ENCODE measurements at places on chromosomes 5 and 9. TPM values are rescaled to one million over a fixed set of nuclear protein-coding genes. Genes with fewer than 3 reads are reported as not detected.

C9orf50 gene
- total RNA-seq: not detected

DNA sequence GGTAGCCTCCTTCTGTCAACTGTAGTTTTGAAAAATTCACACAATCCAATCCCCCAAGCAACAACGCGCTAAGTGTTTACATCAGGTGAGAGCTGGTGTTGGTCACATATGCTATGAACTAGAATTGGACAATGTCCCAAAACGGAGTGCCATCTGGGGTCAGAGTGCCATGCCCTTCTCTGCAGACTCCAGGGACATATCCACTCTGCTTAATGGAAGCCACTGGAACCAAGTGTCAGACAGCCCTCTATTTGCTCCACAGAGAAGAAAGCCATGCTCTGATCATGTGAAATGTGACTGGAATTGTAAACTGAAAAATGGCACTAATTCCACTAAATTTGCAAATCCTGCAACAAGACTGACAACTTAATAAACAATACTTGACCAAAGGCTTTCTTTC, 12.2 kb downstream of the ABCA1 start:
- no peak for DNase-seq

GRCh38 chr5:65892801-65893200, 33.6 kb upstream of the ERBIN start:
- DNase-seq: no peak

GRCh38 chr5:118590806-118591205, 397.5 kb downstream of the DTWD2 start:
- no peak for DNase-seq

DNA sequence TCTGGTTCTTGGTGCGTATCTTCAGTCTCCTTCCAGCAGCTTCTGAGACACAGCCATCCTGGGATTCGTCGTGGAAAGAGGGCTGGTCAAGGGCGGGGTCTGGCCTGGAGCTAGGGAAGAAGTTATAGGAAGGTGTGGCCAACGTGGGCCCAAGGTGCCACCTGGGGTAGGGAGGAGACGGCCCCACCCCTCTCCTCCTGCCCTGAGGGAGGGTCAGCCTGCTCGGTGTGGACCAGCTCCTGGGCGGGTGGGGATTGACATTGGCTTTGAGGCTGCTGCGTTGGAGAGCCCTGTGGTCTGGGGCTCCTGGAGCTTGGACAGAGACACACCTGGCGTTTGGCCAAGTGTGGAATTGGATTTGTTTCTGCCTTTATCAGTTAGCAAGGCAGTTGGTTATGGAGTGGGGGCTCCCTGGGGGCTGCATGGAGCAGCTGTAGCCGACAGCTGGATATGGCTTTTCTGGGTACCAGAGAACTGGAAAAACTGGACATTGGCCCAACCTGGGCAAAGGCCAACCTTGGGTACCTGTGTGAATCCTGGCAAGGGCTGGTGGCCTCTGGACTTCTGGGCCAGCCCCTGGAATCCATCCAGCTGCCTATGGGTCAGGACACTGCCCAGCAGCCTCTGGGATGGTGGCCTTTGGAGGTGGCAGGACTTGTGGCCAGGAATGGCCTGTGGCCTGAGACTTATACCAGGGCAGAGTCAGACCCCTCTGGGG, 75.7 kb upstream of the PPP1R26 start:
- DNase-seq: no peak

DNA sequence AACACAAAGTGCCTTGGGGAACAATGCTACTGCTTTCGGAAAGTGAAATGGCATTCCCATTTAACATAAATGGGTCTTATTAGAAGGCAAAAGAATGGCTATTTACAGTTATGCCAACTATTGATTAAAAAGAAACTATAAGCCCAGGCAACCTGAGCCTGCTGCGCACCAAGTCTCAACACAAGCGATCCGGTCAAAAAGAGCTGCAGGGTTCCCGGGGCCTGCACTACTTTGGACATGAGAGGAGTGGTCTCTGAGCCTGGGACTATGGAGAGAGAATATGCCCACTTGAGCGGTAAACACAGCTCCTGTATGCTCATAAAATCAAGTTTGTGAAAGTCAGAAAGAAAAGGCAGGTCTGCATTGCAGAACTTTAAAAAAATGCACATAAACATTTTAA, 660.7 kb downstream of the EFNA5 start:
- no peak for DNase-seq

APBA1 gene
- 2.0 TPM for total RNA-seq

GRCh38 chr9:92486371-92486770, 4.1 kb upstream of the ASPN start:
- DNase-seq: no peak

DNA sequence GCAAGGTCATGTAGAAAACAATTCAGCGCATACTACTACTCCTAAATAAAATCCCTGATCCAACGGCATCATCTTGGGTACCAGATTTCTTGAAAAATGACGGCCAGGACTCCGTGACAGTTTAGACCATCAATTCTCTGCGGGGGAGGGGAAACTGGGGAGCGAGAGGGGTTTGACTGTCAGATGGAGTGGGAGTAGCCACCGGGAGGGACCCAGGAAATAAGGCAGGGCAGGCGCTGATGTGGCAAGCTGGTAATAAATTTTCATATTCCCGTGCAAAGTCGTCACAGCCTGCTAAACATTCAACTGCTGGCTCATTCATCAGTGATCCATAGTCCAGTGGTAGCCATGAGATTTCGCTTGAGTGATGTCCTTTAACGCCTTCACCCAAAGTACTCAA, 457 bp upstream of the CDH18 start:
- DNase-seq: no peak
